Lower lobe of right lung (tissue), 2 donors: ENCODE measurements at places on chromosomes 1 and 21. TPM values are rescaled to one million over a fixed set of nuclear protein-coding genes. Genes with fewer than 3 reads are reported as not detected.

The ASCL5 gene
- not detected for total RNA-seq

The GSTM1 gene
- total RNA-seq = not detected

The CAMK1G gene
- 0.56 TPM for total RNA-seq

The DTL gene
- 3.9 TPM for total RNA-seq

The ANKRD35 gene
- 1.5 TPM for total RNA-seq

The RBM8A gene
- 109 TPM for total RNA-seq

The NBPF6 gene
- total RNA-seq = not detected

The ELAPOR1 gene
- 24.4 TPM for total RNA-seq

The RAD54L gene
- total RNA-seq = 1.7 TPM

The FLG2 gene
- not detected for total RNA-seq

The LCE7A gene
- not detected for total RNA-seq

The S100A3 gene
- 4.5 TPM for total RNA-seq

The ARHGAP30 gene
- 63.7 TPM for total RNA-seq

The LMOD1 gene
- total RNA-seq = 24.2 TPM

The KRTAP21-2 gene
- total RNA-seq = not detected

The GPR153 gene
- 16.6 TPM for total RNA-seq

The LHX8 gene
- not detected for total RNA-seq
